Activated T-helper 17 cell treated with anti-CD3 and anti-CD28 coated beads, Interleukin-2, amount 50 U/mL, for 72 hours (primary cell): ENCODE measurements at places on chromosomes 12 and 14. TPM values are rescaled to one million over a fixed set of nuclear protein-coding genes. Genes with fewer than 3 reads are reported as not detected.

DNA sequence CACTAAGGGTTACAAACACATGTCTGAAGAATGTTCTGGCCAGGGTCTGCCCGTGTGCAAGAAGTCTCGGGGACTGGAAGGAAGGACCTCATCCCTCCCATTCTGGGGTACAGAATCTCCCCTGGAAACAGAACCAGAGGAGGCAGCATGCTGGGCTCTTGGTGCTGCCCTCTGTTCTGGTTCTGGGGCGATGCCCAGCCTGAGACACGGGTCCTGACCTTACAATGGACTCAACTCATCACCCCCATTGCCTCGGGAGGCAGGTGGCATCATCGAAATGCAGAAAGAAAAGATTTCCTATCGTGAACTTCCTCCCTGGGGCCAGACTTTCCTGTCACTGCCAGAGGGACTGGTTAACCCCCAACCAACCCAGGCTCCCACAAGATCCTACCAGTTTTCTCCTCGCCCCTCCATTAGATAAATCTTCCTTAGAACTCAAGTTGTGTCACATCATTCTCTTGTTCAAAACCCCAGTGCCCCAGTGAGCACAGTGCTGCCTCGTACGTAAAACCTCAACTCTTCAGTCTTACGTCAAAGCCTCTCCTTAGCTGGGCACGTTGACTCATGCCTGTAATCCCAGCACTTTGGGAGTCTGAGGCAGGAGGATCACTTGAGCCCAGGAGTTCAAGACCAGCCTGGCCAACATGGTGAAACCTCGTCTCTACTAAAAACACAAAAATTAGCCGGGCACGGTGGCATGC, 52.1 kb downstream of the PSMA6 start:
- peak overlapping the region; percentile 28 for H3K27ac ChIP-seq
- H3K4me3 ChIP-seq: no peak overlapping the region
- ATAC-seq: peak; percentile 43
- no peaks in the 10 kb centered on the region for H3K27me3 ChIP-seq

The DMAC2L gene
- total RNA-seq: 13.2 TPM

GRCh38 chr12:56626701-56627100, 3.4 kb downstream of the BAZ2A start:
- ATAC-seq: no peak
- peak overlapping the region; percentile 26 for H3K27ac ChIP-seq
- peak overlapping the region; percentile 30 for H3K4me3 ChIP-seq
- no peaks in the 10 kb centered on the region for H3K27me3 ChIP-seq
- peaks cover 90% of the 10 kb centered on the region for H3K36me3 ChIP-seq

GRCh38 chr12:19704966-19705365, 265.7 kb downstream of the AEBP2 start:
- no peak for ATAC-seq
- H3K4me1 ChIP-seq: no peaks in the 10 kb centered on the region
- no peaks in the 10 kb centered on the region for H3K27me3 ChIP-seq

DNA sequence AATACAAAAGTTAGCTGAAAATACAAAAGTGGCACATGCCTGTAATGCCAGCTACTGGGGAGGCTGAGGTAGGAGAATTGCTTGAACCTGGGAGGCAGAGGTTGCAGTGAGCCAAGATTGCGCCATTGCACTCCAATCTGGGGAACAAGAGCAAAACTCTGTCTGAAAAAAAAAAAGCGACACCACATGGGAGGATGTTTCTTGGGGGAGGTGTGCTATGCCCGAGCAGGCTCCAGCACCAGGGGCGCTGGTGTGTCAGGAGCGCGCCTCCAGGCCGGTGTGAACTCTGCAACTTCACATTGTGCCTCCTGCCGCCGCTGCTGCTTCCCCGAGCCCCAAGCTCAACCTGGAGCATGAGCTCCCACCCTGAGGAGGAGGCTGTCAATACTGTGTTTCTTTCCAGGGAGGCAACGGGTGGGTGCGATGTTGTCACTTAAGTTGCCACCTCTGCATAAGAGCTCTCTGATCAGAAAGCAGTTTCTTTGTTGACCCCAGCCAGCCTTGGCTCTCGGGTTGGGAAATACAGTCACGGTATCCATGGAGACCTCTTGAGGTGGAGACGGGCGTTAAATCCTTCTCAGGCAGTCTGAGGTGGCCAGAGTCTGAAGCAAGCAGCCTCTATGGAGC, 18.9 kb downstream of the DEGS2 start:
- no peak overlapping the region for H3K4me3 ChIP-seq
- H3K27ac ChIP-seq: peak overlapping the region; percentile 25
- no peak for ATAC-seq
- H3K27me3 ChIP-seq: no peaks in the 10 kb centered on the region
